ENCODE measurements at places on chromosomes 3 and 15.

GRCh38 chr15:101611007-101611406 is 41.2 kb downstream of the TM2D3 start:
- DNase-seq = no peak

DNA sequence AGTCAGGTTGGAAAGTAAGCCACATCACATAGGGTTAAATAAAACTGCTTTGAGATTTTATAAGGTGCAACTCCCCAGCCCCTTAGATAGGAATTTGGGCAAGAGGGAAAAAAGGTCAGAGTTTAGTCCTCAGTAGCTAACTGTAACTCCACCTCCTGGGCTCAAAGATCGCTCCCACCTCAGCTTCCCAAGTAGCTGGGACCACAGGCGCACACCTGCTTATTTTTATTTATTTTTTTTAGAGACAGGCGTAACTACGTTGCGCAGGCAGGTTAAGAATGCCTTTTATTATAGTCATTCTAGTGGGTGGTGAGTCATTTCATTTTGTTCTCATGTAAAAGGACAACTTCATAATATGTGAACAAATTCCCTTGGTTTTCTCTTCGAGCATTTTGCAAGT is 14.7 kb downstream of the TM2D3 start:
- DNase-seq = no peak

- no peak for DNase-seq
Observed at GRCh38 chr3:114584734-114585371, 291.0 kb downstream of the TIGIT start.

DNA sequence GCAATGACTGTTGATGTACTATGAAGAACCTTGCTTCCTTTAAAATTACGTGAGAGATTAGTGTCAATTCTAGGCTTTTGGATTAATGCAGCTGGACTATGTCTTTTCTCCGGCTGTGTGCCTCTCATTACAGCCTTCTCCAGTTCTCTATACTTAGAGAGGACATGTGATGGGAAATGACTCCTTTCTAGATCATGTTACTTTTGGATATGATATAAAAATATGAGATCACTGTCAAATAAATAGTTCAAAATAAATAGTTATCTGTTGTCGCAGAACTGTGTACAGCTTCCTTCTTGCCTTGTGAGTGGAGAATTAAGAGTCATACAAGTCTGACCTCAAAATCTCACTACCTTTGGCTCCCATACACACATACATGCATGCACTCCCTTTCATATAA is 592.4 kb downstream of the DIPK2A start:
- no peak for DNase-seq

- no peak for DNase-seq
Observed at GRCh38 chr3:23644676-23645075, 161.1 kb upstream of the UBE2E1 start.

DNA sequence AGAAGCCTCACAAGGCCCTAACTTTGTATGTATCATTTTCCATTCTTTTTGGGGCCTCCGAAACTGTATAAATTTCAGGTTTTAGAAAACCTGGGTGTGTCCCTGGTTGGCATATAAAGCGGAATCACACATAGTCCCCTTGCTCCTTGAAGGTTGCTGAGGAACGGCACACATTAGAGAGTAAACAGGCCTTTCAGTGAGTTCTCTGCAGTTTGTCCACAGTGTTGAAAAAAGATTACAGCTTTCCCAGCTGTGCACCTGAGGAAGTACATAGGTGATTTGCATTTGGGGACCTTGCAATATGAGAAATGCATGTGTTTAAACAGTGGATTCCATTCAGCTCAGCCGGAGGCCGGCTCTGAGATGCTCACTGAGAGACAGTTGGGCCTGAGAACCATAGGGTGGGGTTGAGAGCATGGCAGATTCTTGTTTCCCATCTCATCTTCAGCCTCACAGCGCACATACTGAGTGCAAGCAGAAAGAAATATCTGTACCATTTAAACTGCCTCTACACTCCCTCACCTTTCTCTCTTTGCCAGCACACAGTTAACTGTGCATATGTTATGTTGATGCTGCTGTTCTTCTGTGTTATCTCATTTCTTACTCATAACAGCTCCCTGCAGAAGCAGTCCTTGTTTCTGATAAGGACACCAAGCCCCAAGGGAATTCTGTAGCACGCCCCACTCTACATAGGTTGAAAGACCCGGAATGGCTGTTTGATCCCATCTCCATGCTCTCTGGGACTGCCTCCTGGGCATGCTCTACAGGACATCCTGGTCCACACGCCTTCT is 60.4 kb downstream of the BOC start:
- DNase-seq = no peak

DNA sequence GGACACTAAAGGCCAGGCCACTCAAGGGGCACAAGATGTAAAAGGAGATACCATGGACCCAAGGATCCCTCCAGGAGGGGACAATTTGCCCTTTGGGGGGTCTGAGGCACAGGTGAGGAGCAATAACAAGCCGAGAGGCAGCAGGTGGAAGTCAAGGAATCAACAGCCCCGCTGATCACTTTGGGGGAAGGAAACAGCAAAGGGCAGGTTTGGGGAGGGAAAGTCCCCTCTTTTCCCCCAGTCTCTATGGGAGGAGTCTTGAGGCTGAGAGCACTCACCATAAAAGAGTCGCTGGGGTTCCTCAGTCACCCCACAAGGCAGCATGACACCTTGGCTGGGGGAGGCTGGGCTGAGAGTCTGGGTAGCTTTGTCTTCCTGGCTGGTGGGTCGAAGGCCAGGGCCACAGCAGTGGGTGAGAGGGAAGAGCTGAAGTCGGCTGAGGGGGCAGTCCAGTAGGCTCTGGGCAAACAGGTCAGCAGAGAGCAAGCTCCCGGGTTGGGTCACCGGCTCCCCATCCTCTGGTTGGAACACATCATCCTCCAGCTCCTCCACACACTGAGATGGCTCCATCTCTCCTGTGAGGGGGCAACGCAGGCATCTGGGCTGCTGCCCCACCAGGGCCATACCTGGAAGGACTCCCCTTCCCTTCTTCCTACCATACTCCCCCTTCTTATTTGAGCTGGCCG is 3.0 kb downstream of the BMF start:
- peak; percentile 62 for DNase-seq

- DNase-seq = no peak
Observed at GRCh38 chr3:127787071-127787490, 35.2 kb downstream of the MGLL start.

DNA sequence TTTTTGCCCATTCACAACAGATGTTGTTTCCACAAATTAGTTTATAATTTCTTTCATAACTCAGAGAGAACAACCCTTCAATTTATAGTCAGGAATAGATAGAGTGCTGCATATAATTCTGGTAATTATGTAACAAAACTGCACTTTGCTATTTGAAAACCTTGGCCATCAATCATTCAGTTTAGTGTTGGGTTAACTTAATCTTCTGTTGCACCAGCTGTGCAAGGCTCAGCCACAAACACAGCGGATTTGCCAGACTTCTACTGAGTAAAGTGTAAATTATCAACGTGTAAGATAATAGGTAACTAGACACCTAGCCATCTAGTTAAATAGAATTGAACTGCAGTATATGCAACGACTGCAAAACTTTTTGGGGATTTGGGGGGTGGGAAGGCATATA is 1064.3 kb upstream of the EPHA6 start:
- DNase-seq = no peak

DNA sequence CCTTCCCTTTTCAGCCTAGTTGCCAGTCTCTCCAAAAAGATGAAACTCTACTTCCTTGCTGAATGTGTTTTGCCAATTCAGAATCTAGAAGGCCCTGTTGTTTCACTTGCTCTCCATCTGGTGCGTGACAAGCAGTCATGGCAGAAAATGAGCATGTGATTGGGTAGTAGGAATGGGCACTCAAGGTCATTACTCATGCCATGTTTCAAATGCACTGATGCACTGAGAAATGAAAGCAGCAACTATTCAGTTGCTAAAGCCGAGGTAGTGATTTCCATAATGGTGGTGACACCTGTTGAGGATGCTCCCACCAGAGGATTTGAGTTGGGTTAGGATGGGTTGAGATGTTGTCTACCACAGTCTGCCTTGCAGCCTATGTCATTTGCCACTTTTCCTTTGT is 12.7 kb downstream of the ZBTB38 start:
- no peak for DNase-seq

- no peak for DNase-seq
Observed at GRCh38 chr3:13080026-13080425, 6.8 kb upstream of the IQSEC1 start.

GRCh38 chr15:36265422-36265821 is 314.0 kb upstream of the CDIN1 start:
- DNase-seq = no peak

GRCh38 chr3:16841904-16842271 is 42.9 kb upstream of the PLCL2 start:
- no peak for DNase-seq

DNA sequence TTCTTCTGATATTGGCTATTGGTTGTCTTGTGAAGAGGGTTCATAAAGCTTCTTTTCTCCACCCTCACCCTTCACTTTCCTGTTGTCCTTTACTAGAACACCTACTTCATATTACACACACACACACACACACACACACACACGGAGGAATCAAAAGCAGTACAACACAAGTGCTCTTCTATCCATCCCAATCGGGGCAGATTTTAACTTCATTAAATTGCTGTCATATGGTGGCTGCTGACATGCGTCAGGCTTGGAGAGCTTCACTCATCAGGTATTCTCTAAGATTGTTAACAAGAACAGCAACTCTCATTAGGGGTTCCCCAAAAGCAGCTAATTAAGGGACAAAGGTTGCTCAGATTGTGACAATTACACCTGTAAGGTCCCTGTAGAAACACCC is 239.1 kb upstream of the MEIS2 start:
- DNase-seq = no peak

GRCh38 chr3:23760871-23761373 is 44.8 kb upstream of the UBE2E1 start:
- DNase-seq = peak; percentile 25

DNA sequence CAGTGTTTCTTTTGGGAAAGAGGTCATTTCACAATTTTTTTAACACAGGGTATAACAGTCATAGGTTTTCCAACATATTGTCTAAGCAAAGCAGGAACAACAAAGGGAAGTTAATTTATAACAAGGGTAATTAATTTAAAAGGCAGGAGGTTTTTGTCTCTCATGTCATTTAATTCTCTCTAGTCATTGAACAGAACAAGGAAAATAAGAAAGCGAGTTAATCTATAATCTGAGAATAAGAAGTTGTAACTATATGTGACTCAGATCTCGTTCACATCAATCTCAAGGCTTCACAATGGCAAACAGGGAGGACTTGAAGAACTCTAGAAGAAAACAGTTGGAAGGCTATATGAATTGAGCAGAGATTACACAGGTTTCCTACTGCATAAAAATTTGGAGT is 579.8 kb upstream of the CCDC54 start:
- no peak for DNase-seq

DNA sequence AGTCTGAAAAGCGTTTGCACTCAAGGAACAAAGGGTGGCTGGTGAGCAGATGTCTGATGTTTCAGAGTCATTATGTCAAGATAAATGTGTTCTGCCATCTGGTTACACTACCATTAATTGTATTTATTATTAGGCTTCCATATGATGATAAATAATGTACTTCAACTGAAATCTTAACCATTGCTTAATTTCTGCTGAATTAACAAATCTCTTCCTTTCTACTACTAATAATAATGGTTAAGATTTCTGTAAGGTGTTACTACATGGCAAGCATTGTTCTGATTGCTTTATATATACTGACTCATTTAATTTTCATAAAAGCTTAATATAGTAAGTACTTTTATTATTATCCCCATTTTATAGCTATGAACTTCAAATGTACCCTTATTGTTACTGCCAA is 68.4 kb upstream of the GALNT15 start:
- no peak for DNase-seq

GRCh38 chr3:188486952-188487351 is 333.0 kb downstream of the LPP start:
- no peak for DNase-seq

GRCh38 chr3:100072326-100073048 is 41.8 kb downstream of the FILIP1L start:
- DNase-seq = peak; percentile 30
